PC-3 (cell line): ENCODE measurements at places on chromosomes 7 and 10. TPM values are rescaled to one million over a fixed set of nuclear protein-coding genes. Genes with fewer than 3 reads are reported as not detected.

PIP gene
- total RNA-seq, result not detected in 2 replicates

NPTX2 gene
- not detected in 2 replicates for total RNA-seq

CLDN4 gene
- total RNA-seq, result 656 and 724 TPM in 2 replicates

NPM3 gene
- 117 and 128 TPM in 2 replicates for total RNA-seq

MASTL gene
- total RNA-seq, result 18.6 and 21.2 TPM in 2 replicates

FAM180A gene
- total RNA-seq, result not detected in 2 replicates

ADAM8 gene
- 113 and 147 TPM in 2 replicates for total RNA-seq

TDRD1 gene
- not detected in 2 replicates for total RNA-seq

CUX1 gene
- total RNA-seq, result 39.6 and 44.5 TPM in 2 replicates

SEMA4G gene
- total RNA-seq, result 2.6 TPM in 2 replicates

FAM200A gene
- 2.2 and 3.8 TPM in 2 replicates for total RNA-seq

SLC39A12 gene
- total RNA-seq, result not detected in 2 replicates

LRCH4 gene
- 15.6 and 28.7 TPM in 2 replicates for total RNA-seq

TMEM213 gene
- not detected in 2 replicates for total RNA-seq

CALML5 gene
- total RNA-seq, result not detected in 2 replicates

CALHM3 gene
- total RNA-seq, result 2.3 and 4.1 TPM in 2 replicates

EPHA1 gene
- 43.9 and 46.4 TPM in 2 replicates for total RNA-seq

NFE2L3 gene
- total RNA-seq, result 40.0 and 45.2 TPM in 2 replicates

MRLN gene
- not detected in 2 replicates for total RNA-seq

CC2D2B gene
- not detected in 2 replicates for total RNA-seq

DYDC2 gene
- total RNA-seq, result not detected in 2 replicates

ASZ1 gene
- not detected in 2 replicates for total RNA-seq

MOGAT3 gene
- total RNA-seq, result not detected in 2 replicates

AZGP1 gene
- 0.18 TPM in 1 of 2 replicates, not detected in the other for total RNA-seq

ANKRD61 gene
- 0.23 and 0.26 TPM in 2 replicates for total RNA-seq

AMPH gene
- total RNA-seq, result not detected in 2 replicates

NEUROD6 gene
- not detected in 2 replicates for total RNA-seq

MPP7 gene
- 8.9 and 9.1 TPM in 2 replicates for total RNA-seq

OR2A14 gene
- not detected in 2 replicates for total RNA-seq

NRG3 gene
- total RNA-seq, result not detected in 2 replicates

CTNNA3 gene
- total RNA-seq, result 1.4 and 1.9 TPM in 2 replicates

PLEKHA8 gene
- 8.4 and 10.4 TPM in 2 replicates for total RNA-seq

PALD1 gene
- total RNA-seq, result 0.46 and 0.80 TPM in 2 replicates

ANXA8L1 gene
- total RNA-seq, result not detected in 2 replicates
